ENCODE measurements at places on chromosomes 3 and 15.

DNA sequence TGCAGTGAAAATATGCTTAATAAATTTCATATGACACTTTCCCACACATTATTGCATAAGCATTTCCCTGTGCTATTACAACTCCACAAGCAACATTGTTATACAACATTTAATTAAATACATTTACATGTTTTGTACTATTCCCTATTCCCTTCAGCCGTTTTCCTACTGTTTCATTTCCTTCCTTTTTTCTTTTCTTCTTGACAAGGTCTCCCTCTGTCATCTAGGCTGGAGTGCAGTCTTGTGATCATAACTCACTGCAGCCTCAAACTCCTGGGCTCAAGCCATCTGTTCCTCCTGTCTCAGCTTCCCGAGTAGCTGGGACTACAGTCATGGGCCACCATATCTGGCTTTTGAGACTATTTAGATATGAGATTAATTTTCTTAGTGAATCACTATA, 254.7 kb downstream of the NFKBIZ start:
- no peak for DNase-seq

DNA sequence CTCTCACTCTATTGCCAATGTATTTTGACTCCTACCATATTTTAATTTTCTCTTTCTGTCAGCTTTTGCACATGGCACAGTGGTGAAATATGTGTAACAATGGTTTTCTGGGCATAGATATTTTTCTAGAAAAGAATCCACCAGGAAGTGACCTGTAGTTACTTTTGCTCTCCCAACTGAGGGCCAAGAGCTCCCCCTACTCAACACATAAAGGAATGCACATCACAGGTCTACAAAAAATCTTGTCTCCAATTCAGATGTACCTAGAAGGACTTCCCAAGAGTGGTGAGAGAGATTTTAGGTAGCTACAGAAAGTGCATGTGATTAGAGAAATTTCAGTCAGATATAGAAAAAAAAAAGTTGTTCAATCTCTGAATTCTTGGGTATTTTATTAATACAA, 15.6 kb downstream of the CPA3 start:
- DNase-seq = peak; percentile 6

- DNase-seq = no peak
Measured at GRCh38 chr3:193859195-193859594, 266.2 kb downstream of the OPA1 start.

DNA sequence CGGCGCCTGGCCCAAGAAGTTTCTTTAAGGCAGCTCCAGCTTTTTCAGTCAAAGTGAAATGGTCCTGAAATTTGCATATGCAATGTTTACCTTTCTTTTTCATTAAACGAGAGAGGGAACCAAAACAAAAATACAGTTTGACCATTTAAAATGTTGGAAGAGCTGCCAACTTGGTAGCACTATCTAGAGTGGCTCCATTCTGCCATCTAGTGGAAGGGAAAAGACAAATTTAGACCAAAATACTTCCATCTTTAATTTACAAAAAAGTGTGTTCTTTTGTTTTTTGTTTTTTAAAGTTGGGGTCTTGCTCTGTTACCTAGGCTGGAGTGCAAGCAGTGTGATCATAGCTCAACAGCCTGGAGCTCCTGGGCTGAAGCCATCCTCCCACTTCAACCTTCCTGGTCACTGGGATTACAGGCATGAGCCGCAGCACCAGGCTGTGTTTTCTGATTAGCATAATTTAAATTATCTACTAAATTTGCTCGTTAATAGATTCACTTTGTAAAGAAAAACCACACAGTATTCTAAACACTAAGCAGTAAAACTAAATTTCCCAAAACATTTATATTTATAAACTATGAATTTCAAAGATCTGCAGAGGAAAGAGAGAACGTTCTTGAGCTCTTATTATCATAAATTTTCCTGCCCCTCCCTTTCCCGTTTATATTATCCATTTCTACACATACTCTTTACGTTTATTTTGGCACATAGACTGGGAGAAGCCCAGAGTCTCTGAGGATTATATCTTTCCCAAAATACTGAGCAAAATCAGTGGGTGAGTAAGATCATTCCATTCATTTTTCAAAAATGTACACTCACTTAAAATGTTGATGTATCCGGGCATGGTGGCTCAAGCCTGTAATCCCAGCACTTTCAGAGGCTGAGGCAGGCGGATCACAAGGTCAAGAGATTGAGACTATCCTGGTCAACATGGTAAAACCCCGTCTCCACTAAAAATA, 15.4 kb upstream of the RFC4 start:
- DNase-seq = peak; percentile 15

GRCh38 chr3:113051302-113051711, 60.5 kb downstream of the GTPBP8 start:
- DNase-seq = peak; percentile 85
